ENCODE measurements at places on chromosomes 1 and 21. TPM values are rescaled to one million over a fixed set of nuclear protein-coding genes. Genes with fewer than 3 reads are reported as not detected.

The ASAP3 gene
- total RNA-seq = 0.63 TPM

The SLC35F3 gene
- total RNA-seq = 10.9 TPM

The AGT gene
- not detected for total RNA-seq

The HRNR gene
- total RNA-seq = not detected

The CELF3 gene
- total RNA-seq = not detected

The SMG5 gene
- 93.8 TPM for total RNA-seq

The KLHDC7A gene
- total RNA-seq = not detected

The B4GALT2 gene
- total RNA-seq = 59.7 TPM

The OR2T29 gene
- not detected for total RNA-seq

The LEPR gene
- total RNA-seq = 1.2 TPM

The PDE4B gene
- total RNA-seq = 10.9 TPM

DNA sequence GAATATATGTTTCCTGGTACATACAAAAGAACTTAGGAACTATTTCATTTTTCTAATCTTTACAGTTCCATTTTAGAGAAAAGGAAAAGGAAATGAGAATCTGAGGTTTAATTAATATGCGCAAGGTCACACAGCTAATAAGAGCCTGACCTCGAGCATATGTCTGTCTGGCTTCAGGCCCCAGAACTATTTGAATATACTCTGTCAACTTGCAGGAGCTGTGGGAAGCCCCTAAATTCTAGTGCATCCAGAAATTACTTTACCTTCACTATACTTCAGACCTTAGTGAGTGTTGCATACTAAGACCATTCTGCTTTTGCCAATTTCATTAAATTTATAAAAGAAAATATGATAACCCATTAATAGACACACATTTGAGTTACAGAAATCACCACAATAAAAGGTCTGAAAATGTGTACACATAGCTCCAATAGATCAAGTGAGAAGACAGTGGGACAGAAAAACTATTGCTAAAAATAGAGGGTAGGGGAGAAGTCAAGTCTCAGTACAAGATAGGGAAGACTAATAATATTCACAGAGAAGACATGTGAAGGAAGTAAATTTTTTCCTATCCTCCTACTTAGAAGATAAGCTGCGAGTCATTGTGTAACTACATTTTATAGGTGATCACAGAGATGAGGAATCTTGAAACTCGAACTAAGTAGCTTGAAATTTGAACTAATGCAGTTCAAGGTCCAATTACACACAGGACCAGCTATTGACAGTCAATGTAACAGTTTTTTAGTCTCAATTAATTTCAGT is 3.8 kb downstream of the RGS13 start:
- no peak for DNase-seq

DNA sequence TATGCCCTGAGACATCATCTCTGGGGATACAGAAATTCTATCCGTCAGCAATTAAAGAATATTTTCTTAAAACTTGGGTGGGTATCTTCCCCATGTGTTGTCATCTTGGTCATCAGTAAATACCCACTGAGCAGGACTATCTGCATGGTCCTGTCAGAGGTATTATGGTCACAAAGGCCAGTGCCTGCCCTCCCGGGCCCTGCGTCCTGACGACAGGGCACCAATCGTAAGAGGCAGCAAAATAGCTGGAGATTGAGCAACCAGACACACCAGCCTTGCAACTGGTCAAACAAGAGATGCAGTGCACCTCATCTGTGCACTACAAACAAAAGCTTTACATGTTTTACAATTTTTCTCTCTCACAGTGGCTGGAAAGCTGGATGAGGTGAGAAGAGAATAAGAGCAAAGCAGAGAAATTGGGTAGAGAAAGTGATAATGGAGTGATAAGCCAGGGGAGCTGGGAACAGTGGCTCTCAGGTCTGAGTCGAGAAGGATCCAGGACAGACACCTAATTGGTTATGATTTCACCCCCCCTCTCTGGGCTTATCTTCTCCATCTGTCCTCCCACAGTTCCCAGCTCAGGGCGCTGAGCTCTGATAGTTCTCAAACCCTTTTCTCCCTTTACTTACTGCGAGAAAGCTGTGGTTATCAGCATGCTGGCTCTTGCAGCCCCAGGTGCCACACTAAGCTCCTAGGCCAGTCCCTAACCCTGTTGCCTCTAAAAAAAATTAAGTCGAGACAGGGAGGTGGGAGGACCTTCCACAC is 8.8 kb upstream of the SRP9 start:
- DNase-seq = no peak

- DNase-seq = no peak
Observed at GRCh38 chr1:215321802-215322201, 239.3 kb downstream of the KCNK2 start.

DNA sequence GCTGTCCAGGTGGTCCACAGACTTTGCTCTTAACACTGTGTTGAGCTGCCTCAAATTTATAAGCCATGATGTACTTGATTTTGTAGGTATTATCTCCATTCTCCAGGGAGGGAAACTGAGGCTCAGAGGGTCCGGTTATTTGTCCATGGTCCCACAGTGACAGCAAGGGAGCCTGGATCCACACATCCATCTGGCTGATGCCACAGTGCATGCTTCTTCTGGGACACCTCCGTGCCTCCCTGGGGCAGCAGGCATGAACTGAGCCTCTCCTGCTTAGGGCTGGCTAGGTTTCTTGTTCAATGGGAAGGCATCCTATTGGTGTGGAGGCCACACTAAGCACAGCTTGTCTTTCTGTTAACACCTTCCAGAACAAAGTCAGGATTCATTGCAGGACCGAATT is 317.3 kb downstream of the AJAP1 start:
- DNase-seq = no peak

DNA sequence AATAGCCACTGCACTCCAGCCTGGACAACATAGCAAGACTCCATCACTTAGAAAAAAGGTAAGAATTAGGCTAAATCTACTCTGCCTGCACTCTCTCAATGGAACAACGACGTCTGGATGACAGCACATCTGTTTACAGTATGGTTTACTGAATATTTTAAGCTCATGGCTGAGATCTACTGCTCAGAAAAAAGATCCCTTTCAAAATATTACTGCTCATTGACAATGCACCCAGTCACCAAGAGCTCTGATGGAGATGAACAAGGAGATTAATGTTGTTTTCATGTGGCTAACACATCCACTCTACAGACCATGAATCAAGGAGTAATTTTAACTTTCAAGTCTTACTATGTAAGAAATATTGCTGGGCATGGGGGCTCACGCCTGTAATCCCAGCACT is 58.0 kb downstream of the SLC27A3 start:
- DNase-seq = no peak

DNA sequence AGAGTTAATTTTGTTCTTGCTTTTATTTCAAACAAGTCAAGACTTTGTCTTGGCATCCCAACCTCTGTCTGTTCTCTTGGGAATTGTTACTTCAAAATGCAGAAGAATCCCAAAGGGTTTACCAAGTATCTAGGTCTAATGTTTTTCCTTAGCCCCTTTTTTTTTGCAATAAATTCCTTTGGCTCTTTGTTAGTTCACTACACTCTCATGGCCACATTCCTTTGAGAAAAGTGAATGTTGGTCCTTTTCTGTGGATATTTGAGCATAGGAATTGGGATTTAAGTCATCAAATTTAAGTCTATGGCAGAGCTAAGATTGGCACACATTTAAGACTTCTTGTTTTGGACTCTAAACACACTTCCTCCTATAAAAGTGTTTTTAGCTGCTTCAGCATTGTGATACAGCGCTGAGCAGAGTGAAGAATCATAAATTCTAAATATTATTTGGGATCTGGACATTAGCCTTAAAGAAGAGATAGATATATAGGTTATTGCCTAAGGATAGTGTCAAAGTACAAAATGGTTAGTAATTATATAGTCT is 1.9 kb downstream of the BTF3L4 start:
- no peak for DNase-seq

DNA sequence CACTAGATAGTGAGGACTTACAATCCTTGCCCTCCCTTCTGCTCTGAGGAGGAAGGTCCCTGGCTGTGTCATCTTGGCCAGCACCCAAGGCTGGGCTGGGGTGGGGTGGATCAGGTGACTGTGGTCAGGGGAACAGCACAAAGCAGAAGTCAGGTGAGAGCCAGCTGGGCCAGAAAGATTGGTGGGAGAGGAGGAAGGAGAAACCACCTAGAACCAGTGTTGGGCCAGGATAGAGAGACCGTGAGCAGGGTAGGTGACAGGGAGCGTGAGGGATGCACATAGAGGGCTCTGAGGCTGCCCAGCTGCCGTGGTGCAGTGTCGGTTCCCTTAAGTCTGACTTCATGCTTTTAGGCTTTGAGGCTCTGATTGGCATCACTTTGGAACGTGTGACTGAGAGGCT is 22.7 kb downstream of the NCF2 start:
- no peak for DNase-seq

GRCh38 chr1:48701445-48701844 is 75.2 kb downstream of the BEND5 start:
- DNase-seq = no peak

GRCh38 chr1:212379366-212379765 is 35.3 kb downstream of the PACC1 start:
- DNase-seq = no peak

DNA sequence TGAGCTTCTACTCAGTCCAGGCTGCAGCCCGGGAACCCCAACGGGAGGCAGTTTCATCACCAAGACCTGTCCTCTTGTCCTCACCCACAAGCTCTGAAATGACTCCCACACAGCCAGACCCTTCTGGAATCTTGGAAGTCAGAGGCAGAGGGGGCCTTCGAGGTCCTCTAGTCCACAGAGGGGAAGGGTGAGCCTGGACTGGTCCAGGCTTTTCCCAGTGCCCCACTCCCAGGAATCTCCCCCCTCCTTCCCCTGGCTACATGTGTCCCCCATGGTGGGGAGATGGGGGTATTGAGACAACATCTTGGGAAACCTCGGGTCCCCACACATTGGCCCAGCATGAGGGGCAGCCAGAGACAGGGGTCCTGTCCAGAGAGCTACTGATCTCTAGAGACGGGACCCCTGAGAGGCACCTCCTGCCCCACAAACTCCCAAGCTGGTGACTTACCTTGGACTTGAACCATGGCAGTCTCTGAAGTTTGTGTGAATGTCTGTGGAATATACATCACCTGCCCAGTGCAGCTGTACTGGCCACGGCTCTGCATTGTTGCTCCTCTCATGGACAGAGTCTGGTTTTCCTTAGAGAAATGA is 19.4 kb upstream of the SLAMF9 start:
- no peak for DNase-seq

GRCh38 chr1:164641353-164641730 is 82.4 kb downstream of the PBX1 start:
- no peak for DNase-seq

- peak; percentile 83 for DNase-seq
Observed at GRCh38 chr1:239951511-239952140, 140.1 kb upstream of the FMN2 start.

DNA sequence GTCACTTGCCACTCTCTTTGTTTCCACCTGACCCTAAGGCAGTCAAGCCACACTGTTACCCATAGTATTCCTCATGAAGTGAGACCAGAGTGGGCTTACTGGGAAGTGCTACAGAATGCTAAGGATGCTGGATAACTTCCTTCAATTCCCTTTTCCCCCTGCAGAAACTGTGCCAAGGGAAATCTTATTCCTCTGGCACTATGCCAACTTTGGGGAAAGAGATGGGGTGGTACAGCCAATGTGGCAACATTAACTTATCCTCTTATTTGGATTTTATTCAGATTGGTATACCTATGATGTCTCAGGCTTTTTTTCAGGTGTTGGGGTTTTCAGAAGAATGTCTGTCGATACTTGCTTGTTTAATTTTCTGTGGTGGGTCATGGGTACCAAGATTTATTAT is 599.4 kb upstream of the PBX1 start:
- DNase-seq = no peak

- no peak for DNase-seq
Observed at GRCh38 chr1:75438355-75438754, 172.6 kb downstream of the SLC44A5 start.

DNA sequence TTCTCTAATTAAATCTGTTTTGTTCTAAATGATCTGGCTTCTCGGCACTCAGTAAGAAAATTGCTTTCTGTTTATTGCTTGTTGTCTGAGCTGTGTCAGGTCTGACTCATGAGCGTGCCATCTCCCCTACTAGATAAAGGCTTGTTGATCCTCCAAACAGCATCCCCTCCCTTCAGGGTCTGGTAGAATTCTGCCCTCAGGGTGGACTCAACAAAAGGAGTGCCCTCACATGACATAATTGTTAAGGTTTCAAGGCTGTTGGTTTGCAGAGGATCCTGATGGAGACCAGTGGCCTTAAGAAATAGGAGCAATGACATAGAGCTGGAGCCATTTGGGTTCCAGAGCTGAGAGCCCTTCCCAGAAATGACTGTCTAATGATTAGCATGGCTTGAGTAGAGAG is 36.0 kb upstream of the ATP2B4 start:
- DNase-seq = no peak

- DNase-seq = no peak
Observed at GRCh38 chr1:82901118-82901517, 1097.8 kb downstream of the TTLL7 start.

DNA sequence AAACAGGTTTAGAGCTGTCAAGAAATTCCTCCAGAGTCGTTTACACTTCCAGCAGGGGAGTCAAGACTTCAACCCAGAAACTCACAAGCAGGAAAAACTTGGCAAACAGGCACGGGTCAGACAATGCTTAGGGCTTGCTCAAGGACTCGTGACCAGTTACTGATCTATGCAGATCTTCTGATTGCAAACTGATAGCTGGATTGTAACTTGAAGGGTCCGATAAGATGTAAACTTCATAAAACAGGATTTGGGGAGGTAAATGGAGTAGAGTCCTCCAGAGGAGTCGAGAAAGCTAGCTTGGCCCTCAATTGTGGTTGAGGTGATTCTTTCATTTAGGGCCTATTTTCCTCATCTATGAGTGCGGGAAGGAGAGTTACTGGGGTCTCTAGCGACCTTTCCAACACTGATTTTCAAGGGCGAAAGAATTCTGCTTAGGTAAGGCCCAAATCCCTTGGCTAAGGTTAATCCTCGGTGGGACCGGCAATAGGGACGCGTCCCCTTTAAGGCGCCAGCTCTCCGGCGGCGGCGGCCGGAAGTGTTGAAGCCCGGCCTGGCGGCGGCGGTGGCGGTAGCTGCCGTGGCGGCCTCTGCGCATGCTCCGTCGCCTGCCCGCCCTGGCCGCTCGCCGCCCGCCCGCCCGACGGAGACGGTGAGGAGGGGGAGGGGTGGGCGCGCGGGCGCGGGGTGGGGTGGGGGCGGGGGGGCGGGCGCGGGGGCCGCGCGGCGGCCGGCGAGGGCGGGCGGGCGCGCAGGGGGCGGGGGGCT is at the start of gene GMEB1:
Gene GMEB1 (plus strand): TSS at position 594 of the 765 bp plus-strand sequence. CDS start 14,829 bp downstream, outside the sequence.
- peak; percentile 96 for DNase-seq

DNA sequence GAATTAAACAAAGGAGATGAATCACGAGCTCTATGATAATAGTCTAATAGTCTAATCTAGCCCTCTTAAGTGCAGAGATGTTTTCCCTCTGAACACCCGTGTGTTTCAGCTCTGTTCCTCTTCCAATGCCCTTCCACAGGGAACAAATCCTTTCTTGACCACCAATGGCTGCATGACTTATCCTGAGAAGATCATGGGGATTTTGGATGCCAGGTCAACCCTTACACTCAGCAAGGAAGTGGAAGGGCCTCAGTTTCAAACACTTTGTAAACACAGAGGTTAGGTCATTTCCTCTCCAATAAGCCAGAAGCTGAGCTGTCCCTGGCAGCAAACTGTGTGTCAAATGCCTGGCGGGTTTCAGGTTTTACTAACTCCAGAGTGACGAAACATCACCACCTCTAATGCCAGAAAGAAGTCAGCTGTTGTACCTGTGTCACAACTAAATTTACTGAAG is 200.0 kb downstream of the GABPA start:
- peak; percentile 77 for DNase-seq

- no peak for DNase-seq
Observed at GRCh38 chr1:157292302-157292701, 154.1 kb upstream of the ETV3 start.

GRCh38 chr21:46157396-46157986 is 2.1 kb upstream of the FTCD start:
- DNase-seq = no peak

GRCh38 chr1:26127235-26128163 is 15.9 kb downstream of the PDIK1L start:
- peak; percentile 72 for DNase-seq

Measured in activated CD4-positive, alpha-beta T cell treated with anti-CD3 and anti-CD28 coated beads, Interleukin-2, amount 10 ng/mL, durations not matched to agents 24 days and 14 days (primary cell).